A375 (cell line): ENCODE measurements at places on chromosomes 11 and 22. TPM values are rescaled to one million over a fixed set of nuclear protein-coding genes. Genes with fewer than 3 reads are reported as not detected.

Gene AIFM3
- total RNA-seq: 0.26 and 0.45 TPM in 2 replicates

Gene SPON1
- 0.03 TPM in 1 of 2 replicates, not detected in the other for total RNA-seq

Gene BIK
- 3.7 TPM in 2 replicates for total RNA-seq

Gene CAT
- total RNA-seq: 59.9 and 64.1 TPM in 2 replicates

Gene RCOR2
- 0.61 and 0.64 TPM in 2 replicates for total RNA-seq

Gene PPARA
- 3.9 and 8.2 TPM in 2 replicates for total RNA-seq

Gene OR10D3
- 0.60 and 1.6 TPM in 2 replicates for total RNA-seq

Gene MOGAT2
- not detected in 2 replicates for total RNA-seq
